ENCODE measurements at places on chromosomes 2 and 18.

DNA sequence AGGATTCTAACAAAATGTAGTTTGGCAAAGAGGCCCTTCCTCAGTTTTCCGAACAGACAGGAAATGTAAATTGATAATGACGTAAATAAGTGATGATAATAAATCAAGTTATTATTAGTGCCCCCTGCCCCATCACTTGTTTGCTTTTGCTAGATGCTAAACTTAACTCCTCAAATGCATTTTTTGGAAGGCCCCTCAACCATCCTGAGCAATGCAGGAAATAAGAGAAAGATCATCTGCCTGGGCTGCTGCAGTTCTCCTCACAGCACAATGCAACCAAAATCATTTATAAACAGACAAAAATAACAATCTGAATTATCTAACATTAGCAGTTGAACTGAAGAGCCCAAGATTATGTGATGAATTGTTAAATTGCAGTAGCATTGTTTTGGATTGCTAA, 62.6 kb upstream of the PSMD14 start:
- DNase-seq: no peak

- no peak for DNase-seq
Observed at GRCh38 chr2:3479430-3480320, 39.7 kb downstream of the ADI1 start.

DNA sequence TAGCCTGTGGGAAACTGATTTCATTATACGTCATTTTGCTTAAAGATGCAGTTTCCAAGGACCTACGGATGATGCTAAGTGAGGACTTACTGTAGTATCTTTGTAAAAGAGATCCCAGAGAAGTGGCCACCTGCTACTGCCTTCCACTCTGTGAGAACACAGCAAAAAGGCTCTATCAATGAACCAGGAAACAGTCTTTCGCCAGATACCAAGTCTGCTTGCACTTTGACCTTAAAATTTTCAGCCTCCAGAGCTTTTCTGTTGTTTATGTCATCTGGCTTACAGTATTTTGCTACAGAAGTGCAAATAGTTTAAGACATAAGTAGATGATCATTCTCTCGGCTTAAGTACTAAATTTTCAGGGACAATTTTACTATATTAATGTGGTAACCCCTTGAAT, 847.9 kb upstream of the CHAC2 start:
- DNase-seq: no peak

- DNase-seq: no peak
Observed at GRCh38 chr2:205405194-205405593, 277.1 kb upstream of the NRP2 start.

GRCh38 chr2:42928161-42928691, 135.8 kb upstream of the HAAO start:
- no peak for DNase-seq

- no peak for DNase-seq
Observed at GRCh38 chr2:226828191-226828590, 7.7 kb upstream of the RHBDD1 start.

DNA sequence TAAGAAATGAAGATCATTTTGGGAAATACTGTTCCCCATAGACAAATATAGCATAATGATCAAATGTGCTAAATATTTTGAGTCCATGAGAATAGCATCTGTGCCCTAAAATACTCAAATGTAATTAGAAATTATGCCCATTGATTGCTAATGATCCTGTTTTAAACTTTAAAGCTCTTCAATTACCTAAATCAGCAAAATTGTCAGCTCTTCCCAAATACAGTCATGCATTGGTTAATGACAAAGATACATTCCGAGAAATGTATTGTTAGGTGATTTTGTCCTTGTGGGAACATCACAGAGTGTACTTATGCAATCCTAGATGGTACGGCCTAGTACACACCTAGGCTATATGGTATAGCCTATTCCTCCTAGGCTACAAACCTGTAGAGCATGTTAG, 89.7 kb downstream of the NEB start:
- DNase-seq: no peak

DNA sequence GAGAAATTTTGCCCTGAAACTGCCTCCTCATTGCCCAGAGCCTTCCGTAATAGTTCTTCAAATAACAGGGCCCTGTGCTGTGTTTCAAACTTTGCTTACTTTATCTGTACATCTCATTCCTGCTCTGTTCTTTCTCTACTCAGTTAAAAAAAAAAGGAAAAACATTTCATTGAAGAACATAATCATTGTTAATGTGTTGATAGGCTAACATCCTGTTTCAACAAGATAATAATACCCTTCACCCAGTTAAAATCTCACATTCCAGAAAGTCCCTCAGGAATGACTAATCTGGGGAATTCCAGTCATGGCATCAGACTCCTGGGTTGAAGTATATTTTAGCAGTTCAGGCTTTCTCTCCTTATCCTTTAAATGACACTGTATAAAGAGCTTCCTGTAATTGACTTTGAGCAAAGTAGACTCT, 45.6 kb upstream of the ITGAV start:
- DNase-seq: no peak

DNA sequence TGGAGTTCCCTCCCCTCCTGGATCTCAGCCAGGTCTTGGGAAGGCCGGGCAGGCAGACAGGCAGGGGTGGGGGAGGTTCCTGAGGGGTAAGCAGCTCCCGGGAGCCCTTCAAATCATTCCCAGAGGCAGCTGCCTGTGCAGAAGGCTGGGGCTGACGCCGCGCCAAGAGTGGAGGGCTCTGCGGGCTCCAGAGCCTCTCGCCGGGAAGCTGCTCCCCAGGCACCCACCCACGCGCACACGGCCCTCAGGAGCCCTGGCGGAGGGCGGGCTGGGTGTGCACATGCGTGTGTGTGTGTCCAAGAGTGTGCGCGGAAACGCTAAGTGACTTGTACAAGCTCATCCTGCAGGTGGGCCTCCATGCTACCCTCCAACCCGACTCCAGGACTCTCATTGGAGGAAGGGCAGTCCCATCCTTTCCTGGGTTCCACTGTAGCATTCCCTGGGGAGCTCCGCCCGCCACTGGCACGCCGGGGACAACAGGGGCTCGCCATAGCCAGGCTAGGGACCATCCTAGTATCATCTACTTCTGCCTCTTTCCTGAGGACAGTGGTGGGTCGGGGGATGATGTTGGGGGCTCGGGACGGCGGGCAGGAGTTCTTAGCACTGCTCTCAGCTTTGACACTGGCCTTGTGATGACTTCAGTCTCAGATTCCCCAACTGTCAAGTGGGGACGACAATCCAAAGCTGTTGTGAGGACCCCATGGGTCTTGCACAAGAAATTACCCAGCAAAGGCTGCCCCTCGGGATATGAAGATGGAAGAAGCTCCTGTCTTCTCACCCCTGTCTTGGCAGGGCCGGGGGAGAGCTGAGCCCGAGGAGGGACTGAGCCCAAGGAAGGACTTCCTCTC, 50.3 kb downstream of the INHBB start:
- DNase-seq: no peak

- DNase-seq: no peak
Observed at GRCh38 chr2:64799592-64800252, 146.0 kb upstream of the SERTAD2 start.

- DNase-seq: no peak
Observed at GRCh38 chr2:136750065-136750464, 15.3 kb upstream of the THSD7B start.

DNA sequence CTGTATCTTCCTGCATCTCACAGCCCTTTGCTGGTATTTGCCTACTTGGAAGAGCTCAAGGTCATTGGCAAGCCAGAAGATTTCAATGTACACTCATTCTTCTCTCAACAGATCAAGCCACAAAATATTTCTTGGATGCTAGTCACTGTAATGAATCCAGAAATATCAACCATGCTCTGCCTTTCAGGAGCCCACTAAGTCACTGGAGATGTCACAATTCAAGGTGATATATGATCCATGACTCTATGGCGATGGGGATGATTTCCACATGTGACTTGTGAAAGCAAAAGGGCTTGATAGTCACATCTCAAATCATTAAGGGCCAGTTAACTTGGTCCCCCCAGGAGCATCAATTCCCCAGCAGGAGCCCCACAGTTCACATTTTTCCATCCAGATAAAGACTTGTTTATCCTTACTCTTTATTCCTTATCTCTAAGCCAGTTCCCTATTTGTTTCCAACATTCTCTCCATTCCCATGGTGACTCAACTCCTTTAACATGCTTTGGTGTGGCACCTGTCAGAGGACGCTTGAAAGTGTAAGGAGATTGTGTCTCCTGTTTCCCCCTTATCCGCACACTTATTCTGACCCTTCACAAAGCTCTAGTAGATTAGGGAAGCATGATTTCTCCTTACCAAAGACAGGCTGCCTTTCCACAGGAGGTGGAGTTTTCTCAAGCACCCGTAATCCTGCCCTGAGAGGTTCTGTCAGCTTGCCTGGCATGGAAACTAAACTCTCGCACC, 15.8 kb downstream of the PKDCC start:
- no peak for DNase-seq

GRCh38 chr2:174145827-174146226, 102.5 kb downstream of the OLA1 start:
- DNase-seq: no peak

- DNase-seq: no peak
Observed at GRCh38 chr2:210299866-210300373, 15.1 kb downstream of the MYL1 start.

DNA sequence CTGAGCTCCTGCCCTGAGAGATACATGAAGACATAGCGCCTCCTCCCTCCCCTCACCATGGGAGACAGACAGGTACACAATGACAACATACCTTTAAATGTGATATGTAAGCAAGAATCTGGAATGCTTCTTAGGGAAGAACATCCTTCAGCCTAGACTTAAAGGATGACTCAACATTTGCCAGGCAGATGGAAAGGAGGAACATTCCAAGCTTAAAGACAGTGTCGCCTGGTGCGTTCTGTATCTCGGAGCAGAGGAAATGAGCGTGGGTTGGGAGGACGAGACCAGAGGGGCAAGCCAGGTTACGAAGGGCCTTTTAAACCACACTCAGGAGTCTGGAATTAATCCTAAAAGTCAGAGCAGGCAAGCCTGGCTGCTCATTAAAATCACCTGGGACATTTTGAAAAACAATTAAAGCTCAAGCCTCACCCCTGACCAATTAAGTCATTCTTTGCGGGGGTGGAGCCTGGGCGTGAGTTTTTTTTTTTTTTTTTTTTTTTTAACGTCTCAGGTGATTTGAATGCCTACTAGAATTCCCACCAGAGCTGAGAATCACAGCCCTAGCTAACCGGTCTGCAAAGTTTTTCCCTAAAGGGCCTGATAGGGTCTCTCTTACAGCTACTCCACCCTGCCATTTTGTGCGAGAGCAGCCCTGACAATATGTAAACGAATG, 131.2 kb upstream of the SEC11C start:
- no peak for DNase-seq

DNA sequence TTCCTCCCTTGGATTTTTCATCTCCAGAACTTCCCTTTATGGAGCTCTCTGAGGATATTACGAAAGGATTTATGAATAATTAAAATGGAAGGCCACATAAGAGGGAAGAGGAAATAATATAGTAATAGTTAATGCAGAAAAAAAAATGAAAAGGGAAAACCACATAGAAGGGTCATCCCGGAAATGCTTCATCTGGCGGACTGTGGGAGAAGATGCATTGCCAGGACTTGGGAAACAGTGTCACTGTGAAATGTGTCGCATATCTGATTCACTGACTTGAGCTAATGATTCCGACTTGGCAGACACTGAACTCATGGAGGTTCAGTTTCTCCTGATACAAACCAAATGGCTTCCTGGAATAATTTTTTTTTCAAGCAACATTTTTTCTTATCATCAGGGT, 129.9 kb upstream of the RMP24 start:
- DNase-seq: no peak

GRCh38 chr2:7009207-7009911, 92.1 kb downstream of the RNF144A start:
- DNase-seq: no peak

GRCh38 chr2:66445925-66446871, 11.3 kb downstream of the MEIS1 start:
- peak; percentile 66 for DNase-seq
